ENCODE measurements at places on chromosomes 6 and 20.

GRCh38 chr6:72212686-72213085, 326.3 kb downstream of the RIMS1 start:
- no peak for DNase-seq

GRCh38 chr20:47354464-47354713, 2.1 kb downstream of the ZMYND8 start:
- no peak for DNase-seq

GRCh38 chr6:136365776-136366354, 76.2 kb upstream of the BCLAF1 start:
- peak; percentile 44 for DNase-seq

DNA sequence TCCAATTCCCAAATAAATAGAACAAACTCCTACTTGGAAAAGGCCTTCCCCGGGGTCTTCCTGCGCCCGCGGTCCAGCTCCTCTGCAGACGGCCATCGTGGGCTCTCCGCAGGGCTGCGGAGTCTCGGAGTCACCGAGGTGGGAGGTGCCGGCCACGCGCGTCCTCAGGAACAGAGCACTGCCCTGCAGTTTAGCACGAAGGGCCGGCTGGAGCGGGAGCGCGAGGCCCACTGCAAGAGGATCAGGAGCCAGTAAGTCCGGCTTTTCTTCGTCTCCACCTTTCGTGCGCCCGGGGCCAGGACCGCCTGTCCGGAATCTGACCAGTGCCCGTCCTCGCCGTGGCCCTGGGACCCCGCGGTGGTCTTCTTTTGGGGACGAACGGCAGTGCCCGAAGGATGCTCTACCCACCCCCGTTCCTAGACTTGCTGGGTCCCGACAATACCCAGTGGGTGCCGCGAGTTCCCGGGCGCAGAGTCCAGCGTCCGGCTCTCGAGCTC, 1.4 kb downstream of the BHLHE23 start:
- no peak for DNase-seq

DNA sequence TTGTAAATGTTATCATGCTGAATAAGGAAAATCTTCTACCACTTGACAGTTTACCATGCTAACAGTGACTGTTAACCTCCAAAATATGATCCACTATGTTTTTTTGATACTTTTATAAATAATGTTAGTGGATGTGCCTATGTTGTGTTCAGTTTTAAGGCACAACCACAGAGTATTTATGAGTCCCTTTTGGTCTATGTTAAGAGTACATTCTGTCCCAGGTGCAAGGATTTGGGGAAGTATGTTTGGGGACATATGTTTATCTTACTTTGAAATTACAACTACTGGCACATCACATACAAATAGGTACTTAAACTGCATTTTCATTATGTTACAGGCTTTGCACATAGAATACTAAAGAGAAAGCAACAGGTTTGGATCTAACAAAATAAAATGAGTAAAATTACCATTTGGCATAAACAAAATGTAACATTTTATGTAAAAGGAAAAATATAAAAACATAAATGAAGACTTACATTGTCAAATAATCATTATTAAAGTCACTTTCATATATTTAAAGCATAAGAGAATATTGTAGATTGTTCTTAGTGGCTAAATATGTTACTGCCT, 71.2 kb downstream of the SESN1 start:
- no peak for DNase-seq

- DNase-seq = no peak
Measured at GRCh38 chr20:9389346-9389745, 125.0 kb upstream of the LAMP5 start.

DNA sequence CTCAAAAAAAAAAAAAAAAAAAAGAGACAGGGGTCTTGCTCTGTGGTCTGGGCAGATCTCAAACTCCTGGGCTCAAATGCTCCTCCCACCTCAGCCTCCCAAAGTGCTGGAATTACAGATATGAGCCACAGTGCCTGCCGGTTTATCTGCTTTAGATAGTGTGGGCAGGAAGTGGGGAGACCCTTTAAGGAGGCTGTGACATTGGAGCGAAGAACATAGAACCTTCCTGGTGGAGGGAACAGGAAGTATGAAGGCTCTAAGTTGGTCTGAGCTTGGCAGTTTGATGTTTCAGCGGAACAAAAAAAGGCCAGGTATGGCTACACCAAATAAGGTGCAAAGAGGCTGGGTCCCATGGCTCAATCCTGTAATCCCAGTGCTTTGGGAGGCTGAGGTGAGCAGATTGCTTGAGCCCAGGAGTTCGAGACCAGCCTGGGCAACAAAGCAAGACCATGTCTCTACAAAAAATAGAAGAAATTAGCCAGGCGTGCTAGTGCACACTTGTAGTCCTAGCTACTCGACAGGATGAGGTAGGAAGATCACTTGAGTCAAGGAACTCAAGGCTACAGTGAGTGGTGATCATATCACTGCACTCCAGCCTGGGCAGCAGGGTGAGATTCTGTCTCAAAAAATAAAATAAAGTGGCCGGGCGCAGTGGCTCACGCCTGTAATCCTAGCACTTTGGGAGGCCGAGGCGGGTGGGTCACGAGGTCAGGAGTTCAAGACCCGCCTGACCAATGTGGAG, 8.7 kb upstream of the ZMYND8 start:
- no peak for DNase-seq

- DNase-seq = no peak
Measured at GRCh38 chr20:41467690-41468089, 101.1 kb upstream of the EMILIN3 start.

GRCh38 chr20:967796-968742, 34.0 kb downstream of the RSPO4 start:
- no peak for DNase-seq

DNA sequence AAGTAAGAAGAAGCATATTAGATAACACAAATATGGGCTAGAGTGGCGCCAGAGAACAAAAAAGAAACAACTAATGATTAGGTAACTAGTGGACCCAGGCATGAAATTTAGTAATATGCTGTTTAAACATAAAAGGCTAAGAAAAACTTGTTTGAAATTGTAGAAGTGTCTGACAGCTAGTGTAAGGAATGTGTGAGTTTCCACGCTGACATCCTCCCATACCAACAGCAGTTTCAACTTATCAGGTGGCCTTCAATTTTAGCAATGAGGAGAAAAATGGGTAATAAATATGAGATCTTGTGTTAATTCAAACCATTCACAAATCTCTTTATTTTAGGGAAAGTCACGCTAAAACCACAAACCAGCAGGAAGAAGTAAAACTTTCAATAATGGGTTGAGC, 440.2 kb upstream of the FLRT3 start:
- no peak for DNase-seq

GRCh38 chr6:84093441-84094435, 60.2 kb downstream of the MRAP2 start:
- DNase-seq = no peak

DNA sequence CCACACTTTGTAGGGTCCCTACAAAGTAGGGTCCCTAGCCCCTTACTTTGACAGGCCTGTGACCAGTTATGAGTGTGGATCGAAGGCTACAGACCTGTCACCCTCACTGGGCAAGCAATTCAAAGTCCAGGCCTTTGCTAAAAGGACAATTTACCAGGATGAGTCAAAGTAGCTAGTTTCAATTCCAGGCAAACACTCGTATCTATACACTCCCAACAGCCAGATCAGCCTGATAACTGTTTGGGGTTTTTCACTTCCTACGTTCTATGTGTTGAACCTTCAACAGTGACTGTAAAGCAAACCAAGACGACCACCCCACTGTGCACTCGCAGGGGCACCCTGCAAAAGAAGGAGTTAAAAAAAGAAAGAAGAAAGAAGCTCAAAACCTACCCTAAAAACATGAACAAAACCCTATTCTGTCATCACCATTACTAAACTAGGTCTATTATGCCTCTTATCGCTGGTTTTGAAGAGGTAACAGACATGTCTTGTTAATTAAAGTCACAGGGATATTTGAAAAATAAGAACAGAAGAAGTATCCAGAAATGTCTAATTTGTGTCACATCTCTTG, 3.2 kb downstream of the GFOD1 start:
- DNase-seq = no peak

GRCh38 chr6:128174724-128175123, 273.9 kb upstream of the THEMIS start:
- no peak for DNase-seq

GRCh38 chr6:169963581-169964297, 212.3 kb downstream of the ERMARD start:
- no peak for DNase-seq

GRCh38 chr20:10654630-10655029, 19.2 kb downstream of the JAG1 start:
- no peak for DNase-seq

DNA sequence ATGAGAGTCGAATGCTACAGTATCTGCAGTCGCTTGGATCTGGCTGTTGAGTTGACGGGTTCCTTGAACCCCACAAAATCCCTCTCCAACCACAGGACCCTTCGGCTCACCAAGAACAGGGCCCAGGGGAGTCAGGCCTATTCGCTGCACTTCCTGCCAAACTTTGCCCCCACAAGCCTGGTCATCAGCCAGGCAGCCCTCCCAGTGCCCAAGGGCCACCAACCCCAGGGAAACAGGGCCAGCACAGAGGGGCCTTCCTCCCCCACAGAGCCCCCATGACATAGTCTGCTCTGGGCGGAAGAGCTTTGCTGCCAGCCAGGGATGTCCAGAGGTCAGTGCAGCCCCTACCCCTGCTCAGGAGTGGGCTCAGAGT, 34.5 kb upstream of the MRGBP start:
- DNase-seq = no peak

DNA sequence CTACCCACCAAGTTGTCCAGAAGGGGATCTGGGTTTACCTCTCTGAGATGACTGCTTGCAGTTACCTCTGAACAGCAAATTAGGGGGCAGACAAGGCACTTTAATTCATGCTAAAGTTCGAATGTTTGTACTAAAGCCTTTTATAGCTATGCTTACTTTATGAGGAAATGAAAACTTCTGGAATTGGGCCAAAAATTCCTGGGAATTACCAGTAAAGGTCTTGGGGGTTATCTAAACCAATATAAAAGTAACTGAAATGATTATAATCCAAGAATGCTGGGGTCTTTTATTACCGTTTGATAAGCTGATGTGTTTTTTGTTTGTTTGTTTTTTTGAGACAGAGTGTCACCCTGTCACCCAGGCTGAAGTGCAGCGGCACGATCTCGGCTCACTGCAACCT, 7.9 kb upstream of the LZTS3 start:
- no peak for DNase-seq

- no peak for DNase-seq
Measured at GRCh38 chr20:33262658-33263065, 20.4 kb upstream of the BPIFB1 start.

GRCh38 chr6:7542065-7542873, 798 bp downstream of the DSP start:
- DNase-seq = peak; percentile 42

- DNase-seq = no peak
Measured at GRCh38 chr6:130674604-130675003, 152.6 kb upstream of the SMLR1 start.

DNA sequence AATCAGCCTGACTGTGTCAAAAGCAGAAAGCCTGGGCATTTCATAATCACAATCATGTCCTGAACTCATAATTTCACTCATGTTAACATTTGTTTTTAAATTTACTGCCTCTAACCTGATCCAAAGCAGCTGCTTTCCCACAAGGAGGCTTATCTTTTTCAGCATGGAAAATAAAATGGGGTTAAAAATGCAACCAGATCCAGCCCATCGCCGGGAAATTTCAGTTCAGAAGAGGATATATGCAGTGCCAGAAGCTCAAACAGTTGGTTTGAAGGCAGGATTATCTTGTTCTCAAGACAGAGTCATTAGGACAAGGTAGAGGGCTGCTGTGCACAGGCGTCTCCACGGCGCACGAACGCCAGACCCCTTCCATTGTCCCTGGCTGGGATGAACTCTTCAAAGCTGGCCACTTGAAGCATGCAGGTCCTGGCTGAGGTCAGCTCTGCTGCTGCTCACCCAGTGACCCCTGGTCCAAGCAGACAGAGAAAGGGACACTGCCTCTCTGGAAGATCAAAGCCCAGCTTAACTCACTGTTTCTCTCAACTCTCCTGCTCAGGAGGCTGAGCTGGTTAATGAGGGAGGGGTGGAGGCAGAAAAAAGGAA, 191.1 kb upstream of the HEY2 start:
- DNase-seq = no peak

DNA sequence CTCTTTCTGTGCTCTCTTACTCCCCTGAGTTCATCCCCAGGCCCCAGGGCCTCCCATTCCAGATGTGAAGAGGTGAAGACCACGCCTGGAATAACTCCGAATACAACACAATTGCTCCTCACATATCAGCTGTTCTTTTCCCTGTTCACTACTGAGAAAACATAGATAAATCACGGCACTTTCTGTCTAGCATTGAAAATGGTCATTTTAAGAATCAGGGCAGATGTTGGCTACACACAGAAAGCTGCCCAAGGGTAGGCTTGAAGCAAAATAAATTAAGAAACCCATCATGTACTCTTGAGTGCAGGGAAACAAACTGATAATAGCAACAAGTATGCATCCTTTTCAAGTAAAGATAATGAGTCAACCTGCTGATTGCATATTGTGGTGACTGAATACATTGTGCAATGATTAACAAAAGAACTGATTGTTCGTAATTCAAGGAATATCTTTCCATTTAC, 382.5 kb downstream of the PRKN start:
- DNase-seq = no peak

DNA sequence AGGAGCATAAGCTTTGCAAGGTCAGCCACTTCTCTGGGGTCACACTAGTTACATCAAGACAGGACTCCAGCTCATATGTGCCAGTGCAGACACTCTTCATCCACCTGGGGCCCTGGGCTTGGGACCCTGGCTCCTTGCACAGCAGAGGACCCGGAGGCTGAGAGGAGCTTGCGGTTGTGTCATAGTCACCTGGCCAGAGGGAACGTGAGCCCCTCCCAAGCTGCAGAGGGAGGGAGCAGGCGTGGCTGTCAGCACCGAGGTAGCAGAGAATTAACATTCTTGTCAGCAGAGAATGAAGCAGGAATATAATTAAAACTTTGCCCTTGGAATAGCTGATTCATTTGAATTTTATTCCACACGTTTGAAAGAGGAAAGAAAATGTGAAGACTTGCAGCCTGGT, 36.8 kb downstream of the BCAS4 start:
- no peak for DNase-seq

- peak; percentile 41 for DNase-seq
Measured at GRCh38 chr6:127119102-127120022, 891 bp downstream of the RSPO3 start.

- no peak for DNase-seq
Measured at GRCh38 chr6:8400663-8401062, 34.7 kb downstream of the SLC35B3 start.

DNA sequence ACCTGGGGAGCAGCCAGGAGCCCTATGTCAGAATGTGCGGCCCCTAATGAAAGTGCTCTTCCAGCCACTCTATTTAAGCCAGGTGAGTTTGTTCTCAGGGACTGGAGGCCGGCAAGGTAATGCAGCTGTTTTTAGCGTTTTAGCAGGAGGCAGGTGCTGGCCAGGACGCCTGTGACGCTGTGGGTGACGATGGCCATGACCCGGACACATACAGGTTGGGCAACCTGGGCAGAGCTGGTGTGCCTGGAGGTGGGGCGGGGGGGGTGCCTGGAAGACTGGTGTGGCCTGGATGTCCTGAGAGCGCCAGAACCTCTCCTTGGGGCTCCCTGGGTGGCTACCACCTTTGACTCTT, 51.7 kb downstream of the RBM38 start:
- no peak for DNase-seq

Data from activated T-cell treated with anti-CD3 and anti-CD28 coated beads, Interleukin-2, amount 50 U/mL, for 24 hours (primary cell).